Vagina (tissue), 2 donors: ENCODE measurements at places on chromosomes 1 and 21.

- DNase-seq, result no peak
Observed at GRCh38 chr1:157830887-157831286, 10.7 kb downstream of the CD5L start.

GRCh38 chr1:41622859-41623732, 138.6 kb upstream of the EDN2 start:
- DNase-seq, result peak; percentile 58

DNA sequence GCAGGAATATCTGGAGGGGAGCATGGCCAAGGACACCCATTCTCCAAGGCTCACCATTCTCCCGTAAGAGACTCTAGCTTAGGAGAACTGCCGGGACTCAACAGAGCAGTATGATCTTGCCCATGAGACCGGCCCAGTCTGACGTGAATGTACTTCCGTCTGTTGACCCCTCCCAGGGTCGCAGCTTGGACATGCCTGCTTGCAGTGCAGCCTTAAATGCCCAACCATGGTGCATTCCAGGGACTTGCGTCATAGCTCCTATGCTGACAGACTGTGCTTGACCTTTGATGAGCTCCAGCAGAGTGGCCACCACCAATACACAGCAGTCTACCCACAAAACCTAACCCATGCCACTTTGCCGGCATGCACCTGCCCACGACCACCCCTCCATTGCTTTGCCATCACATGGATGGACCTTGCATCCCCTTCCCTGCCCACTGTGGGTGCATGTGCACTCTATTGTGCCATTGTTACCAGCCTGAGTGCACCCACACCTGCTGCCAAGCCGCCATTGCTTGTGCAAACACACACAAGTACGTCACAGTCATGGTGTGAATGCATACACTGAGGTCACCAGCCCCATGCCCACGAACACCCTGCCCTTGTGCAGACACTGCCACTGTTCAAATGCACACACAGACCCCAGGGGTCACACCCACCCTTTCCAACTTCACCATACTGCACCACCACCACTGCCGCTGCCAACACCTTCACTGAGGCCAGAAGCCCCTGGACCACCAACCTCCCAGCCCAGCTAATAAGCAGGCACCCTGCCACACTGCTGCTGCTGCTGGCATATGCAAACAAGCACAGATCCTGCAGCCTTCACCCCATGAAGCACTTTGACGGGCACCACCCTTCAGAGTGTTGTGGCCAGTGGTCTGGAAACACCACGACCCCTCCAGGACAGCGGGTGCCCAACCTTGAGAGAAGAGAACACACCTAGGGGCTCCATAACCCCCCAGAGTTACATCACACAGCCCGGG, 1141.3 kb downstream of the BRINP3 start:
- no peak for DNase-seq

GRCh38 chr1:174052621-174053020, 30.5 kb upstream of the RC3H1 start:
- no peak for DNase-seq

GRCh38 chr21:44347911-44348451, 5.4 kb upstream of the TRPM2 start:
- no peak for DNase-seq

DNA sequence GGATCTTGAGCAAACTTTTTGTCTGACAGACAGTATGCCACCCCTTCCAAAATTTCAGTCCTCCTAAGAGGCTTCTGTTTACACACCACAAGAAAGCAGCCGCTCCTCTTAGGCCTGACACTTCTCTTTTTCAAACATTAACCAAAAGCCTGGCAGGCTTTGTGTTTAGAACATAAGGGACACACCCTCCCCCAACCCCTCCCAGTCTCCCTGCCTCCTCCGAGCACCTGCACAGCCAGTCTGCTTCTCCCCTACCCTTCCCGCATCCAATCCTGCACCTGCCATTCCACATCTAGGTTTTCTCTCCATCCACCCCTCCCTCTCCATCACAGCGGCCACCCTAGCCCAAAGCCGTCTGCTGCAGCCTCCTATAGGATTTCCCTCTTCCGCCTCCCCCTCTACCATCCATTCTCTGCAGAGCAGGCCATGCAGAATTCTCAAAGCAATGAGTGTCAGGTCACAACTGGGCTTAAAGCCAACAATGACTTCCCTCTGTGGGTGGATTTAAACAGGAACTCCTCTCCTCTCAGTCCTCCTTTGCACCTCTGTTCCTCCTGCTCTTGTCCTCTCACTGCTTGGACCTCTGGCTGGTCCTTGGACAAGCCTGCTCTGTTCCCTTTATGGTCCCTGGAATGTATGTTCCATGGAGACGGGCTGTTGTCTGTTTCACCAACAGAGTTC, 478.2 kb downstream of the NPHP4 start:
- no peak for DNase-seq

GRCh38 chr1:174445817-174446216, 1.9 kb upstream of the GPR52 start:
- no peak for DNase-seq

GRCh38 chr1:198122693-198123092, 34.1 kb upstream of the NEK7 start:
- no peak for DNase-seq

DNA sequence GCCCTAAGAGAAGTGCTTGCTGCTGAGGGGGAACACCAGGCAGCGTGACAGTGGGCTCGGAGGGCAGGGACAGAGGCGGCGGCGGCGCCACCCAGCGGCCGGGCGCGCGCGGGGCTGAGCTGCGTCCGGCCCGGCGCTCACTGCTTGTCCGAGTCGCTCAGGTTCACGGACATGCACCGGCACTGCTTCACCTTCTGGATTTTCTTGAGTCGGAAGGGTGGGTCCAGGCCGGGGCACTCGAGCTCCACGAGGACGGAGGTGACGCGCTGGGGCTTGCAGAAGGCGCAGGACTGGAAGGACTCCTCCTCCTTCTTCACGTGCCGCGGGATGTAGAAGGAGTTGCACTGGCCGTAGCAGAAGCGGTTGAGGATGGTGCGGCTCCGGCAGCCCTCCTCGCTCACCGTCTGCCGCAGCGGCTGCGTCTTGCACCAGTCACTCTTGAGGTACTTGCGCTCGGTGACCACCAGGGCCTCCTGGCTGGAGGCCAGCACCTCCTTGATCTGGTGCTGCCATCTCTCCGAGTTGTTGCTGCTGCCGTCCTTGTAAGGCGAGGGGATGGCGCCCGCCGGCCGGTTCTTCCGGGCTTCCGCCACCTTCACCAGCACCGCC, 119.0 kb downstream of the GREM2 start:
- DNase-seq, result no peak

GRCh38 chr1:29506678-29507225, 270.4 kb downstream of the PTPRU start:
- peak; percentile 79 for DNase-seq
